Renal cortex interstitium (tissue), 15 donors: ENCODE measurements at places on chromosomes 2 and 18. TPM values are rescaled to one million over a fixed set of nuclear protein-coding genes. Genes with fewer than 3 reads are reported as not detected.

- DNase-seq: no peak
Measured at GRCh38 chr18:36752929-36753865, 75.6 kb downstream of the TPGS2 start.

ING5 gene
- polyA plus RNA-seq: 54.5 TPM

- no peak for DNase-seq
Measured at GRCh38 chr18:37420315-37420880, 145.2 kb downstream of the CELF4 start.

SRD5A2 gene
- 0.08 TPM for polyA plus RNA-seq

NCKAP1 gene
- 121 TPM for polyA plus RNA-seq

- no peak for DNase-seq
Measured at GRCh38 chr2:138853296-138853695, 73.1 kb upstream of the NXPH2 start.

DNA sequence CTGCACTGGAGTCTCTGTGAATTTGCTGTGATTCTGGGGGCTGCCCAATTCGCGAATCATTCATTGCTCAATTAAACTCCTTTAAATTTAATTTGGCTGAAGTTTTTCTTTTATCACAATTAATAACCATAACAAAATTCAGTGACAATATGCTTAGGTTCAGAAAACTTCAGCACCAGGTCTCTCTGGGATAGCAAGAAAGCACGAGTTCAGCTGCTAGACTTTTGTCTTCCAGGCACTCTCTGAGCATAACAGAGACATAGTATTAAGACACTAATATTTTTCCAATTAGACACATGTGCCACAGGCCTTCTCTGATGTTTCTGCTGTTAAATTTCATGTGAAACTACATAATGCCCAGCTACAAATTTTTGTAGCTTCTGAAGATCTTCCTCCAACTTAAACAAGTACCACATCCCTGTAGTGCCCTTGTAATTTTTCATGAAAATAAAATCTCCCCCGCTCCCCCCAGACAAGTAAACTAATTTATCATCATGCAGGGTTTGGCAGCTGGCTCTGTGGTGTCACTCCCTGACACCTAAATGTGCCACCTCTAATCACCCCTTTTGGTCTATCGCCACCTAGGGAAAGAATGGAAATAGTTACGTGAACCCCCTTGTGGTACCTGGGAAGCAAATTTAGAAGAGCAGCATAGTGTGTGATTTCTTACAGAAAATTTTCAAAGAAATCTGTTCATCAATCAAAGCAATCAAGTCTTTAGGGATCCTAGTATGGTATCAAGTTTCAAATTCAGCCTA, 94.1 kb downstream of the CSRNP3 start:
- no peak for DNase-seq

DNA sequence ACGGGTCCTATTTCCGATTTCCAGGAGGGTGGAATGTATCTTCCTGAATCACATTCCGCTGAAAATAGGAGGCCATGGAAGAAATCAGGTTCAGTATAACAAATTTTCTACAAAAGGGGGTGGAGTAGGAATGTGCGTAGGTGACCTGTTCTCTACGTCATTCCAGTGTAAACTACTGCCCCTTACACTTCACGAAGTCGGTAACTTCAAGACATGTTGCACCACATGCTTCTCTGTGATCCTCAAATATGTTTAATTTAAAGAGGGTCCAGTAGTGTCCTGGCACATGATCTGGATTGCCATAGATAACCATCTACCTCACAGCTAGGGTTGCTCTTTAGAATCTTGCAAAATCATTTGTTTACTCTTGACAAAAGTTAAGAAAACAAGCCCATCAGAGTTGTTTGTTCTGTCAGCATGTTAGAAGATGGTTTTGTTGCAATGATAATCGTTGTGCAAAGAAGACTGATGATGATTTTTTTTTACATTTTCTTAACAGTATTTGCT, 7.5 kb upstream of the CPS1 start:
- no peak for DNase-seq

DNA sequence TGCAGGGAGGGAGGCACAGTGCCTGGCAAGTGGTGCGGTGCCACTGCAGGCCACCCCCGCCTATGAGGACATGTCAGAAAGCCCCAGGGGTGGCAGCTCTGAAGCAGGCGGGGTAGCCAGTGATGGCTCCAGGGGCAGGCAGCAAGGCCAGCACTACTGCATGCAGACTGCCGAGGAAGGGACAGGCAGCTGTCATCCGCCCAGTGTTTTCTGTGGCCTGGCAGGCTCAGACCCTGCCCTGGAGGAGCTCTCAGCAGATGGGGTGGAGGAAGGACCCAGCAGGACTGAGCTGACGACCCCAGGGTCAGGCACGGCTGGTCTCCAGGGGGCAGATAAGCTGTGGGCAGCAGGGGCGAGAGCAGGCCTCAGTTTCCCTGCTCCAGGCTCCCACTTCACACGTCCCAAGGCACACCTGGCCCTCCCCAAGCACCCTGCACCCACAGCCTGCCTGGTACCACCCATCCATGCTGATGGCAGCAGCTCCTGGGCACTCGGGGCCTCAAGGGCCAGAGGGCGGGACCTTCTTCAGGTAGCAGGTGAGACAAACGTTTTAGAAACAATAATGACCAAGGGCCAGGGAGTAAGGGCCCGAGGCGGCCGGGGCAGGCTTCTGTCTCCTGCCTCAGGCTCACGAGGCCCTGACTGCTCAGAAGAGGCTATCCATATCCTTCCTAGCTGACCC, 48.5 kb downstream of the HS6ST1 start:
- no peak for DNase-seq

- no peak for DNase-seq
Measured at GRCh38 chr2:234491897-234492296, 5.0 kb downstream of the ARL4C start.

GRCh38 chr2:10283106-10284062, 19.3 kb upstream of the HPCAL1 start:
- DNase-seq: no peak

RFTN2 gene
- polyA plus RNA-seq: 18.6 TPM

NOSTRIN gene
- 37.0 TPM for polyA plus RNA-seq

GBX2 gene
- 0.70 TPM for polyA plus RNA-seq

- no peak for DNase-seq
Measured at GRCh38 chr2:222433332-222434173, 9.2 kb downstream of the SGPP2 start.

- DNase-seq: no peak
Measured at GRCh38 chr2:180412219-180412618, 405.1 kb upstream of the CWC22 start.

DNA sequence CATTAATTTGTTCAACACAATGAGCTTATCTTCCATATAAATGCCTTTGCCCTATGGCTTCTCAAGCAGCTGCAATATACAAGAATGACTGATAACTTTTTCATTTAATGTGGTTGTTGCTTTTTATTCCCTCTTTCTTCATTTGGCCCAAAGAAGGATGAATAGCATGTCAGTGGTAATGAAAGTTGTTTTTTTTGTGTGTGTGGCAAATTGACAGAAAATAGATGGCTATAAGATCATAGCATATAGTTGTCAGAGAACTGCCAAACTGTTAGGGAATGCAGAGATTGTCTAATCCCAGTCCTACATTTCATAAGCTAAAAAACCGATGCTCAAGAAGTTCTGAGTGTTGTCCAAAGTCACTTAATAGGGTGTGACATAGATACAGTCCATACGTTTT, 244.3 kb downstream of the ACTR3 start:
- no peak for DNase-seq

DNA sequence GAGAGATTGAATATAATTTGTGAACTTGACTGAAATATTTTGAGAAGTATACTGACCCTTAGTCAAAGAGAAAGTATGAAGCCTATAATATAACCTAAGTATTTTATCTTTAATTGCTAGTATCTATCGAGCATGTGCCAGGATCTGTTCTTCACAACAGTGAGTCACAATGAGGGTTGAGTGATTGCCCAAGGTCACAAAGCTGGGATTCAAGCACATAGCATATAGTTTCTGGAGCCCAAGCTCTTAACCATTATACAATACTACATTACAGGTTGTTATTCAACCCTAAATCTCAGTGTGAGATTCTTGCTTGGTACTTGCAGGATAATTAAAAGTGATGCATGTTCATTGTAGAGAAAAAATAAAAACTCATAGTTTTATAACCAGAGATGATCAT, 97.2 kb downstream of the RAB3GAP1 start:
- no peak for DNase-seq

DNA sequence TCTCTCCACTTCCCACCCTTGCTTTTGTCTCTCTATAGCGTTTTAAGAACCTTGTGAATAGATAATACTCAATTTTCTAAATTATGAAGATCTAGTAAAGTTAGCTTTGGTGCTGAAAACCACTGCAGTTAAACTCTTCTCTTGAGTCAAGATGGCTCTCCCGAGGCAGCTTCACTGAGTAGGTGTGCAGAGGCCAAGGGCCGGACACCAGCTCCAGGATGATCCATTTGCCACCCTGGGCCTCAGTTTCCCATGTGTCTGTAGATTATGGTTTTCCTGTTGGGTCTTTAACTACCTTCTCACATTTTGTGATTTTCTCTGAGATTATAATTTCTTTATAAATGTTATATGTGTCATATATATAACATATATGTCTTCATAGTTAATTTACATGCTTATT, 68.5 kb upstream of the SH3RF3 start:
- DNase-seq: no peak

DNA sequence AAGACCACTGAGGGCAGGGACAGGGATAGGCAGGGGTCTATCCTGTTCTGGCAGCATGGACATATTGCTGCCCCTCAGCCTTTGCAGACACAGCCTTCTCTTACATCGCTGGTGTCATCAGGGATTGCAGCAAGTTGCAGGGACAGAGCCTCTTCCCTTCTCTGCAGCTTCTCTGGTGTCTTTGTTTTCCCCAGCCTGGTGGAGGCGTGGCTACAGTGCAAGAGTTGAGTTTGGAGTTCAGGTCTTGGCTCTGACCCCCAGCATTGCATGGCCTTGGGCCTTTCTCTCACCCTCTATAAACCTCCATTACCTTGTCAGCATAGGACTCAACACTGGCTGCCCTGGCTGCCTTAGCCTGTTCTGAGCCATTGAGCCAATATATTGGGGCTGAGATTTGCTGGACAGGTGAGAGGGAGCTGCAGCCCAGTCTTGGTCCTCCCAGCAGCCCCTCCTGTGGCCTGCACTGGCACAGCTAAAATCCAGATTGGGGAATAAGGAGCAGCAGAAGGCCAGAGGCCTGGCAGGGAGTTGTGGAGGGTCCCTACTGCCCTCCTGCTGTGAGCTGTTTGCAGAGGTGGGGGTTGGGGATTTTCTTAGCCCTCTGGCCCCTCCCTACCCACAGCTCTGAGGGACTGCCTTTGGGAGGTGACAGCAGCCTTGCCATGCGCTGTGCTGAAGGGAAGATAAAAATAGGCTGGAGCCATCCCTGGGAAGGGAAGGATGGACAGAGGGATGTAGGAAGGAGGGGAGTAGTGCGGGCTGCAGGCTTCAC, 22.8 kb downstream of the EHD3 start:
- no peak for DNase-seq
